Motor neuron (in vitro differentiated cells): ENCODE measurements at places on chromosomes 16 and 17. TPM values are rescaled to one million over a fixed set of nuclear protein-coding genes. Genes with fewer than 3 reads are reported as not detected.
A peak's percentile ranks its signal among the peaks of the same experiment; 100 is the strongest.

- peak; percentile 31 for ATAC-seq
Measured at GRCh38 chr17:34424814-34425491, 61.9 kb upstream of the CCL1 start.

- ATAC-seq: peak; percentile 26
Measured at GRCh38 chr16:397135-397661, at the start of gene NME4. TSS of gene NME4 (plus strand) at chr16:397199. CDS start at chr16:397223, 24 bp downstream.

- ATAC-seq: no peak
Measured at GRCh38 chr16:10169904-10170410, 12.3 kb downstream of the GRIN2A start.

Gene KRTAP1-1
- not detected in 2 replicates for total RNA-seq

Gene ZNF764
- 7.9 and 9.1 TPM in 2 replicates for total RNA-seq

GRCh38 chr16:24966634-24967033, 48.5 kb downstream of the ARHGAP17 start:
- ATAC-seq: no peak

GRCh38 chr16:55678161-55678821, 22.5 kb downstream of the SLC6A2 start:
- no peak for ATAC-seq

Gene COX6A2
- not detected in 2 replicates for total RNA-seq

Gene RPTOR
- total RNA-seq: 51.7 and 53.0 TPM in 2 replicates

Gene IL17C
- 0.41 TPM in 1 of 2 replicates, not detected in the other for total RNA-seq

DNA sequence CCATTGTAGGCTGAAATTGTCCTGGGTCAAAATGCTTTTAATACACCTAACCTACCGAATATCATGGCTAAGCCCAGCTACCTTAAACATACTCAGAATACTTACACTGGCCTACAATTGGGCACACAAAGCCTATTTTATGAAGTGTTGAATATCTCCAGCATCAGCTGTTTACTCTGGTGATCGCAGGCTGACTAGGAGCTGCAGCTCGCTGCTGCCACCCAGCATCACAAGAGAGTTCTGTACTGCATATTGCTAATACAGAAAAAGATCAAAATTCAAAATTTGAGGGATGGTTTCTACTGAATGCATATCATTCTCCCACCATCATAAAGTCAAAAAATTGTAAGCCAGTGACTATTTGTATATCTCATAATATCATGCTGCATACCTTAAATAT, 55.3 kb downstream of the ULK2 start:
- ATAC-seq: peak; percentile 49

Gene MEOX1
- total RNA-seq: 0.56 and 0.59 TPM in 2 replicates
